GM23248 (cell line): ENCODE measurements at places on chromosomes 16 and 17.

DNA sequence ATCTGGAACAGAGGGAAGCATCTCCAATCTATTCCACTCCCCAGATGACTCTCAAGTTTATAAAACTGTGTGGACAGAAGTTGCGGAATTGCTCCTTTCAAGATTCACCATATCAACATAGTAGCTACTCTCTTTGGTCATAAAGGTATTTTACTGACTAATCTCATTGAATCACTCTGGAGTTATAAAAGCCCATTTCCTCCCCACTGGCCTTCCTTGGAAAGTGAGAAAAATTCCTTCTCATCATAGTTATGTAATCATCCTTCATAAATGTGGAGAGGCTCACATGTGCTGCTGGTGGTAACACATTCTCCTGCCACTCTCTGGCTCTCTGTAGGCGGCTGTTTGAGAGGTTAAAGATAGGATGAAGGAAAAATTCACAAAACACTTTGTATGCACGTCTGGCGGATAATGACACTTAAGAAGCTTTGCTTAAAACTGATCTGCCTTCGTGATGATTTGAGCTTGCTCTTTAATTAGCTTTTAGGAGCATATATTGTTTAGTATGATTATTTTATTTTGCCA, 1034.0 kb upstream of the EEF2KMT start:
- no peaks in the 10 kb centered on the region for H3K36me3 ChIP-seq
- H3K27me3 ChIP-seq = no peaks in the 10 kb centered on the region
- DNase-seq = no peak
- H3K27ac ChIP-seq = no peak overlapping the region
- no peak overlapping the region for H3K4me3 ChIP-seq

DNA sequence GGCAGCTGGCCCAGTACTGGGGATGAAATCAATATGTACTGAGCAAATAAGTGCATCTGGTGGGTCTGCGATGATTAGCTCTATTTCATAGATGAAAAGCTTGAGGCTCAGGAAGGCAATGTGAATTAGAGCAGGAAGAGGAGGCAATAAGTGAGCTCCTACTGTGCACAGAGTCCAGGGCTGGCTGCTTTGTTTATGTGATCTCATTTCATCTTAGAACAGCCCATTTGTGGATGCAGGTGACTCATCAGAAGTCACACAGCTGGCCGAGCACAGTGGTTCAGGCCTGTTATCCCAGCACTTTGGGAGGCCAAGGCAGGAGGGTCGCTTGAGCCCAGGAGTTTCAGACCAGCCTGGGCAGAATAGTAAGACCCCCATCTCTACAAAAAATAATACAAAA, 7.1 kb downstream of the TMEM114 start:
- H3K4me1 ChIP-seq = no peaks in the 10 kb centered on the region
- H3K27me3 ChIP-seq = peaks cover 12% of the 10 kb centered on the region
- no peak overlapping the region for H3K4me3 ChIP-seq
- DNase-seq = peak; percentile 53

DNA sequence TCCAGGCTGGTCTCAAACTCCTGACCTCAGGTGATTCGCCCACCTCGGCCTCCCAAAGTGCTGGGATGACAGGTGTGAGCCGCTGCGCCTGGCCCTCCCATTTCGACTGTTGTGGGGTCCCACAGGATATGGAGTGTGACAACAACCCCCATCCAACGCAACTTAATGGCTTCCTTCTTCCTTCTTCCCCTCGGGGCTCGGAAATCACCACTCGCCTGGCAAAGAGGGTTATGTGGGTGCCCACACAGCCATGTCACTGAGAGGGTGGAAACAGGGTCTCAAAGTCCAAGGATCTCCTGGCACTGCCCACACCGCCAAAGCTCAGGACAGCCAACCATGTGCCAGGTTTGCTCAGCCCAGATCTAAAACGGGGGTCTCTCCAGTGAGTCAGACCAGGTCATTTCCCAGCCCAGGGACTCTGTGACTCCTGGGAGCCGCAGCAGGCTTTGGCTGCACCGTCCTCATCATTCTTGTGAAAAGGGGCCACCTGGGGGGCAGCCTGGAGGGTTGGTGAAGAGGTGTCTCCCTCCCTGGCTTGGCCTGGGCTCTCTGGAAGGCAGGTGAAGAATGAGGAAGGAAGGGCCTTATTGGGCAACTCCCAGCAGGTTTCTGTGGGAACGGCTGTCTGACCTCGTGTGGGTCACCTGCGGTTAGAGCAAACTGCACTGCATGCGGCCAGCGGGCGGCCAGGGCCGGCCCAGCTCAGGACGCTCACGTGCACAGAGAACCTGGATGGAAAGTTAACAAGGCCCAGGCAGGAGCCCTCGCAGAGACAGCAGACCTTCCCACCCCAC, 25.3 kb upstream of the LITAF start:
- H3K36me3 ChIP-seq = no peaks in the 10 kb centered on the region
- H3K4me3 ChIP-seq = no peak overlapping the region
- H3K27me3 ChIP-seq = no peaks in the 10 kb centered on the region

DNA sequence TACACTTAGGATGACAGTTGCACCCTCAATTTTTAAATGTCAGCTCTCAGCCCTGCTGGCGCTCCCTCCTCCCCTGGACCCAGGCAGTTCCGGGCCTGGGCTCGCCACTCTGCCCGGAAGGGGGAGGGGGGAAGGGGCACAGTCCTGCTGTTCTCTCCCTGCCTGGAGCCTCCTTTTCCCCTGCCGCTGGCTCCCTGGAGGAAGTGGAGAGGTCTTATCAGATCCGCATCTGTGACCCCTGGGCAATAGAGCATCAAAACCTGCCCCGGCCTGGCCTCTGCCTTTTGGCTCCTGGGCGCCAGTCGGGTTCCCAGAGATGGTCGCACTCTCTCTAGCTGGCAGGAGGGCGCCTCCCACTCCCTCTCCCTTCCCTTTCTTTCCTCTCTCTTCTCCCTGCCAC, 149.3 kb downstream of the IRF8 start:
- H3K36me3 ChIP-seq = no peaks in the 10 kb centered on the region
- no peak overlapping the region for H3K4me3 ChIP-seq
- H3K27ac ChIP-seq = no peak overlapping the region
- peaks cover 41% of the 10 kb centered on the region for H3K27me3 ChIP-seq
- no peak for DNase-seq

DNA sequence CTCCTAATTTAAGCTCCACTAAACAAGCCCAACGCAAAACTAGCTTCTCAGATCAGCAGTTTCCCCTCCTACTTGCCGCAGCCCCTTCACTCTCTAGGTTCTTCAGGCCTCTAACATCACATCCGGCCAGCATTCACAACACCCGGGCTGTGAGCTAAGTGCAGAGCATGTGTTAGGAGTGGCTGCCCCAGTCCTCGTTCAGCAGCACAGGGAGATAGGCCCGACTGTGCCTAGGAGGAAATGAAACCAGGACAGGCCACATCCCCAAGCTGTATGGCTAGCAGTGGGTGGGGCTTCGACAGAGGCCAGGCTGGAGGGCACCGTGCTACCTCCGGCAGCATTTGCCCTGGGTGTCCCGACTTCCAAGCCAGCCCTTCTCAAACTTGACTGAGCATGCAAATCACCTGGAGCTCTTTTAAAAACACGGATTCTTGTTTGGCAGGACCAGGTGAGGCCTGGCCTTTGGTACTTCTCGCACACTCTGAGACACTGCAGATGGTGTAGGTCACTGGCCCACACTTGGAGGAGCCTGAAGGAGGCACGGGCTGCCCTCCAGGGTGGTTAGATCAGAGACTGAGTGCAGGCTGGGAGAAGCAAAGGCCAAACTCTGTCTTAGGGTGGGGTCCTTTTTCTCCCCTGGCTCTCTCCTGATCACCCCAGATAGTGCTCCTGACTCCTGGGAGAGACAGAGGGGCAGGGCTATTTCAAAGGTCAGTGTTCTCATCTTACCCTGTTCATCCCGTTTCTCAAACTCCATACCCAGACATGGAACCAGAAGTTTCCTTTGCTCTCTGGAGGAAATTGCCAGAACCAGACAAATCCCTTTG, 202.0 kb downstream of the C16orf78 start:
- H3K27me3 ChIP-seq = no peaks in the 10 kb centered on the region
- no peak for DNase-seq
- no peak overlapping the region for H3K27ac ChIP-seq
- H3K4me3 ChIP-seq = no peak overlapping the region
- no peaks in the 10 kb centered on the region for H3K36me3 ChIP-seq
- no peaks in the 10 kb centered on the region for H3K4me1 ChIP-seq

GRCh38 chr17:7479213-7480088, at the start of gene ZBTB4:
Gene ZBTB4, minus strand, starts transcription at chr17:7479631. Its CDS starts 12,830 bp downstream, at chr17:7466801.
- peaks cover 31% of the 10 kb centered on the region for H3K4me1 ChIP-seq
- no peaks in the 10 kb centered on the region for H3K36me3 ChIP-seq
- DNase-seq = peak; percentile 81
- H3K27me3 ChIP-seq = no peaks in the 10 kb centered on the region
- peak within 1 kb of the TSS; percentile 99 for H3K27ac ChIP-seq

DNA sequence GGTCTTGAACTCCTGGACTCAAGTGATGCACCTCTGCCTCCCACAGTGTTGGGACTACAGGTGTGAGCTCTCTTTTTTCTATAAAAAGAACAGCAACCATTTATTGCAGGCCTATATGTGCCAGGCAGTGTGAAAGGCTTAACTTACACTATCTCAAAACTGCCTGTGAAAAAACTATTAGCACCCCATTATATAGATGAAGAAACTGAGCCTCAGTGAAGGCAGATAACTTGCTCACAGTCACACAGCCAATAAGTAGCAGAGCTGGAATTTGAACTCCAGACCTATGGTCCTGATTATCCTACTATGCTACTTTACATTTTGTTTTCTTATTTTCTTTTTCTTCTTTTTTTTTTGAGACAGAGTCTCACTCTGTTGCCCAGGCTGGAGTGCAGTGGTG, 15.1 kb downstream of the NDE1 start:
- H3K4me3 ChIP-seq = no peak overlapping the region
- no peak overlapping the region for H3K27ac ChIP-seq
- DNase-seq = no peak
- no peaks in the 10 kb centered on the region for H3K27me3 ChIP-seq
- 0 out of 2 replicates have a peak, but pooled peaks cover 3% of the 10 kb centered on the region for H3K4me1 ChIP-seq
